ENCODE measurements at places on chromosomes 5 and 9. TPM values are rescaled to one million over a fixed set of nuclear protein-coding genes. Genes with fewer than 3 reads are reported as not detected.

DNA sequence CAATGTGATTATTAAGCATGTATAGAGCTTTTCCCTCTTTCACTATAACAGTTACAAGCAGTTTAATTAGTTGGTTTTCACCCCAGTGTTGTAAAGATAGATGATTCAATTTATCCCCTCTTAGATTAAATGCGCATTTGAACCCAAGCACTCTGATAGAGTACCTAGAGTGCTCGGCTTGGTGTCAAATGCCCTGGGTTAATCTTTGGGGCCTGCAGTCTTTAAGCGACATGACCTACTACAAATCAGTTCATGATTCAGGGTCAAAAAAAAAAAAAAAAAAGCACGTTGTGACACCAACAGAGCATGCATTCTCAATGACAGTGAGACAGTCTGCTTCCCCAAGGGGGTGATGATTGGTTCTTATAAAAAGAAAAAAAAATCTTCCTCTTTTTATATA is 375.3 kb downstream of the BRINP1 start:
- DNase-seq: no peak

DNA sequence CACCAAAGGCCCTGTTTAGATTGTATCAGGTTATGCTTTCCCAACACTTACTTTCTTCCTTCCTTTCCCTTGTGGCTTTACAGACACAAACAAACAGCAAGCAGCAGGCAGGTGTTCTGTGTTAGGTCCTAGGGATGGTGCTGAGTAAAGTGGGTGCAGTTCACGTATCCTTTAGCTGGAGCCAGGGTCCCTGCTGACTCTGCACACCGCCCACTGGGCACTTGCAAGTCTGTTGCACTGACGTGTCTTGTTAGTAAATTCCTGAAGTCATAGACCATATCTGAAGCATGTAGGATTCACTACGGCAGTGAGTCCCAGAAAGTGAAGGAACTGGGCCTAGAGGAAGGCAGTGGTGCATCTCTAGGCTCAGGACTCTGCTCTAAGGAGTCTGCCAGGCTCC is 96.5 kb downstream of the DAPK1 start:
- no peak for DNase-seq

GRCh38 chr5:39256477-39257235 is 37.3 kb upstream of the FYB1 start:
- DNase-seq: no peak

GRCh38 chr9:114318416-114318815 is 4.5 kb upstream of the ORM1 start:
- no peak for DNase-seq

DNA sequence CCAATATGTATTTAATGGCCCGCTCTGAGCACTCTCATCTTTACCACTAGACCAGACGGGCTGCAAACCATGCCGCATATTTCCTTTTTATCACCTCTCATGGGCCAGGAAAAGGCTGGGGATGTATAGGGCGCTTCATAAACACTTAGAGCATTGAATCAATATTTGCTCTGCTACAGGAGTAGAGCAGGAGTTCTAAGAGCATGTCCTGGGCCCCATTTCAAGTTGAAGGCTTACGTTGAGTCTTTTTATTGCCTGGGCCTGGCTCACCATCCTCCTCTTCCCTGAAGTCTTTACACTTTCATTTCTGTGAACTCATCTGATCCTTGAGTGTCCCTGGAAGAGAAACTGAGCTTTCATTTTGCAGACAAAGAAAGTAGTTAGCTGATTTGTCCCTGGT is 112.4 kb downstream of the FSTL4 start:
- no peak for DNase-seq

GRCh38 chr5:3899093-3899492 is 303.5 kb downstream of the IRX1 start:
- DNase-seq: no peak

- peak; percentile 67 for DNase-seq
These were observed 6.0 kb downstream of the B4GALT1 start for GRCh38 chr9:33161011-33161588.

SLC30A5 gene
- total RNA-seq: 30.2 TPM

MZB1 gene
- total RNA-seq: 1.6 TPM

ZNF79 gene
- 7.4 TPM for total RNA-seq
